ENCODE measurements at places on chromosomes 3 and 15. TPM values are rescaled to one million over a fixed set of nuclear protein-coding genes. Genes with fewer than 3 reads are reported as not detected.

- H3K27ac ChIP-seq = no peak overlapping the region
- H3K36me3 ChIP-seq = peaks cover 11% of the 10 kb centered on the region
- DNase-seq = no peak
Observed at GRCh38 chr15:34943711-34944110, 25.8 kb downstream of the AQR start.

DNA sequence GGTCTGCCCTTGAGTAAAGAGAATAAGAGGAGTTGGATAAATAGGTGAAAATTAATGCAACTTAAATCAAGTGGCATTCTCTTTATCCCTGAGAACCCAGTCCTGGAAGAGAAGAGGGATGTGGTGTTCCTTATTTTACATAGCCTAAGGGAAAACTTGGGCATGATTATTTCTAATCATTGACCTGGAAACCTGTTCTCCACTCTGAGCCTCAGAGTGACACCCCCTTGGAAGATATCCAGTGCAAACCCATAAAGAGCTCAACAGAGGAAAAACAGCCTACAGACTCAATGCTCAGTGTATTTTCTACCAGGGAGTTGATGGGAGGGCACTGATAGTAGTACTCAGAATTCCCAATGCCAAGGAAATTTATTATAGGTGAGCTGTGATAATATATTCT is 22.0 kb downstream of the SLC15A2 start:
- no peak for DNase-seq
- no peak overlapping the region for H3K27ac ChIP-seq
- H3K36me3 ChIP-seq = no peaks in the 10 kb centered on the region
- no peaks in the 10 kb centered on the region for H3K27me3 ChIP-seq
- no peak overlapping the region for H3K4me3 ChIP-seq
- H3K4me1 ChIP-seq = no peaks in the 10 kb centered on the region

GRCh38 chr3:129432036-129432435 is 3.6 kb upstream of the EFCAB12 start:
- H3K27me3 ChIP-seq = no peaks in the 10 kb centered on the region
- peaks cover 40% of the 10 kb centered on the region for H3K4me1 ChIP-seq
- no peak for DNase-seq
- H3K4me3 ChIP-seq = no peak overlapping the region
- H3K36me3 ChIP-seq = peaks cover 60% of the 10 kb centered on the region

The LCTL gene
- not detected for total RNA-seq

The SLC12A1 gene
- not detected for total RNA-seq

The LRRC31 gene
- not detected for total RNA-seq

- peak overlapping the region; percentile 67 for H3K4me3 ChIP-seq
- no peaks in the 10 kb centered on the region for H3K4me1 ChIP-seq
- H3K36me3 ChIP-seq = no peaks in the 10 kb centered on the region
- H3K27ac ChIP-seq = no peak overlapping the region
- DNase-seq = peak; percentile 69
Observed at GRCh38 chr15:69074001-69074842, 59.7 kb downstream of the NOX5 start.

GRCh38 chr3:110352841-110353604 is 718.6 kb upstream of the NECTIN3 start:
- H3K27me3 ChIP-seq = no peaks in the 10 kb centered on the region
- no peaks in the 10 kb centered on the region for H3K36me3 ChIP-seq
- H3K4me1 ChIP-seq = no peaks in the 10 kb centered on the region

The UNC13C gene
- 0.12 TPM for total RNA-seq

The MED12L gene
- 14.1 TPM for total RNA-seq

All from adrenal gland (tissue), 19 donors.